CD4-positive, alpha-beta T cell treated with Interleukin-10 for 1 hour (primary cell): ENCODE measurements at places on chromosomes 3 and 15.

- DNase-seq, result no peak
Measured at GRCh38 chr15:31338318-31338878, 11.8 kb downstream of the KLF13 start.

- DNase-seq, result no peak
Measured at GRCh38 chr15:76321171-76321570, 9.9 kb upstream of the ETFA start.

DNA sequence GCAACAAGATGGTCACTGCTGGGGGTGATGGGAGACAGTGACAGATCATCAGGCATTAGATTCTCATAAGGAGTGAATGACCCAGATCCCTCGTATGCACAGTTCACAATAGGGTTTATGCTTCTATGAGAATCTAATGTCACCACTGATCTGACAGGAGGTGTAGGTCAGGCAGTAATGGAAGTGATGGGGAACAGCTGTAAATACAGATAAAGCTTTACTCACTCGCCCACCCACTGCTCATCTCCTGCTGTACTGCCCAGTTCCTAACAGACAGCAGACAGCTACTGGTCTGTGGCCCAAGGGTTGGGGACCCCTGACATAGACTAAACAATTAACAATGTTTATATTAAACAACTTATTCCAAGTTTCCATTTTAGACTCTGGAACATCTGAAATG, 25.4 kb downstream of the IFT80 start:
- no peak for DNase-seq

DNA sequence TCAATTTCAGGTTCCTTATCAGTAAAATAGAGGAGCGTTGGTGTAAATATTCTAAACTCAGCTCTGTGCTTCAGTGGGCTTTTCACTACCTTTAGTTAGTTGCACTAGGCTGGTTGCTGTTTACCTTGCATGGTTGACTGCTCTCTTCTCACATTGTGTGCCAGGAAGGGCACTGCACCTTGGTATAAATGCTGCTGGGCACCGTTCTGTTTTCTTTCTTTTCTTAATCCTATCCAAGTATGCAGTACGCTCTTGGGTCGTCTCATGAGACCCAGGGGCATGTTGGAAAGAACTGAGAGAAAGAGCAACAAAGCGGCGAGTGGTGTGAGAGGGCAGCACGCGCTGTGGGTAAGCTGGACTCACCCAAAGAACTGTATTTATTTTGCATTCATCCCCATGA, 22.4 kb downstream of the KCNMB2 start:
- DNase-seq, result no peak

DNA sequence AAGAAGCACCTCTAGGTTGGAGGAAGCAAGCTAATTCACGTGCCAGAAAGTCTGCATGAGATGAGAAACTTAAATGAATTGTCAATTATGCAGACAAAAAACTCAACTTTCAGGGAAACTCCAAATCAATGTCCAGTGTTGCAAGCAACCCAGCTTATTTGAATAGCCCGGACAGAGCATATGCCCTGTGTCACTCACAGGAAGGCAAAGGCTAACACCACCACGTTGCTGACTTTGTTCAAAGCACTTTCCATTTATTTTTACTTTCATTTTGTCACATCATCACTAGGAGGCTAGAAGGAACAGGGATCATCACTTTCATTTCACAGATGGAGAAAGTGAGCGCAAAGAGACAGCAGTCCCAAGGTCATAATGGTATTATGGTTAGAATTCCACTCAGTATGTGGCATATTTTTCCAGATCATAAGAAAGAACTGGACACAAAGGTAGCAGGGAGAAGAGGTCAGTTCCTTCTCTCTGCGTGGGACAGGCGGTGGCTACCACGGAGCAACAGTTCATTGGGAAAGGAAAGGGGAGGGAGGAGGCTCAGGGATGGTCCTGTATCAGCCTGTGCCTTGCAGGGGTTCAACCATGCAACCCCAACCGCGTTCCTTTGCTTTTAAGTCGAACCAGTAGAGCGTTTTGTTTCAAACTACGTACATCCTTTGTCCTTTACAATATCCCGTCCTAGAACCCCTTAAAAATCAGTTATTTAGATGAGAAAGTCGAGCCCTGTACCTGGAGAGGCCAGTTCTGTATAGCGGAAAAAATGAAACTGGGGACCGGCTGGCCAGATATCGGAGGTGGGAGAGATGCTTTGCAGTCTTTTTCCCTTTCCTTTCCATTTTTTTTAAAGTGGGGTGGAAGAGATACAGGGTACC, 1.1 kb downstream of the HEG1 start:
- DNase-seq, result peak; percentile 58

GRCh38 chr15:101710806-101711205, 13.5 kb downstream of the TARS3 start:
- DNase-seq, result no peak

- DNase-seq, result no peak
Measured at GRCh38 chr15:96363707-96364106, 33.2 kb downstream of the NR2F2 start.

- DNase-seq, result no peak
Measured at GRCh38 chr3:182413061-182413460, 380.2 kb upstream of the ATP11B start.

DNA sequence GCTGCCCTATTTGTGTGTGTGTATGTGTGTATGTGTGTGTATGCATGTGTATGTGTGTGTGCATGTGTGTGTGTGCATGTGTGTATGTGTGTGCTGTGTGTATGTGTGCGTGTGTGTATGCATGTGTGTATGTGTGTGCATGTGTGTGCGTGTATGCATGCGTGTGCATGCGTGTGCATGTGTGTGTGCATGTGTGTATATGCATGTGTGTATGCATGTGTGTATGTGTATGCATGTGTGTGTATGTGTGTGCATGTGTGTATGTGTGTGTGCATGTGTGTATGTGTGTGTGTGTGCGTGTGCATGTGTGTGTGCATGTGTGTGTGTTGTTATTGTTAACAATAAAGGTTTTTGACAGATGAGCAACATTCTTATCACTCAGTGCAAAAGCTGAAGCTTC, 110.8 kb upstream of the HES1 start:
- no peak for DNase-seq

DNA sequence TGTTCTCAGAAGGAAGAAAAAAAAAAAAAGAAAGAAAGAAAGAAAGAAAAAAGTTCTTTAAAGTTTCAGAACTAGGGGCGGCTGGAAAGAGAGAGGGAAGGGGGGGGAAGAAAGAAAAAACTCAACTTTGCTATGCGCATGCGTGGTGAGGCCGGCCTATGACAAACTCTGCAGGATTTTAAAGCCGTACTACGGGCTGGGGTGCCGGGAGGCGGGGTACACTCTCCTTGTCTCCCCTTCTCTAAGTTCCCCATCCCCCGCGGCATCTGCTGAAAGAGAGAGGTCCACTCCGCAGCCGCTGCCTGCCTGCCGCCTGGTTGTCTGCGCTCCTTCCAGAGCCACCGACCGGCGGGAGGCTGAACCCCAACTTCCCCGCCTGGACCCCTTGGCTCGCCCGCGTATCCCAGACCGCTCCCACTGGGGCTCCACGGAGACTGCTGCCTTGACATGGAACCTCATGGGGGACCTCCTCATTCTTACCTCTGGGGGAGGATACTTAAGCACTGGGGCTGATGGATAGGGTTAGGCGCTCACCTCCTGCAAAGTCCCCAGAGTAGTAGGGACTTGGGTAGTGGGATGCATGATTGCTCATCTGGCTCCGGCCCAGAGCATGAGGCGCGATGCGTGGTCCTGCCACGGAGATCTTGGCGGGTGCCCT, 1.4 kb upstream of the WNT5A start:
- no peak for DNase-seq

- DNase-seq, result no peak
Measured at GRCh38 chr3:119323723-119324085, 29.5 kb downstream of the ARHGAP31 start.

DNA sequence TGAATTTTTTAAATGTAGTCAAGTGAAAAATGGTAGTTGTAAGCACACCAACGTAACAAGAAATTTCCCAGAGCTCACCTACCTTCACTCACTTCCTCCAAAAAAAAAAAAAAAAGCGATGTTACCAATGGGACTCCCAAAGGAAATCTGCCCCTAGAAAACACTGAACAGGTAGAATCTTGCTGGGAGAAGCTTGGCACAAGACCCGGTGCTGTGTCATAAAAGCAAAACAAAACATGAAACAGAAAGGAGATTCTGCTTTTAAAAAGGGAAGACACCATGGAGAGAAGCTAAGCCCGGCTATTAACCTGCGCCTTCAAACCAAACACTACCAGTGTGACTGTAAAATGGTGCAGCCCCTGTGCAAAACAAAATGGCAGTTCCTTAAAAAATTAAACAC, 40.5 kb downstream of the PGPEP1L start:
- no peak for DNase-seq

- no peak for DNase-seq
Measured at GRCh38 chr15:59349680-59350420, 22.8 kb downstream of the MYO1E start.

DNA sequence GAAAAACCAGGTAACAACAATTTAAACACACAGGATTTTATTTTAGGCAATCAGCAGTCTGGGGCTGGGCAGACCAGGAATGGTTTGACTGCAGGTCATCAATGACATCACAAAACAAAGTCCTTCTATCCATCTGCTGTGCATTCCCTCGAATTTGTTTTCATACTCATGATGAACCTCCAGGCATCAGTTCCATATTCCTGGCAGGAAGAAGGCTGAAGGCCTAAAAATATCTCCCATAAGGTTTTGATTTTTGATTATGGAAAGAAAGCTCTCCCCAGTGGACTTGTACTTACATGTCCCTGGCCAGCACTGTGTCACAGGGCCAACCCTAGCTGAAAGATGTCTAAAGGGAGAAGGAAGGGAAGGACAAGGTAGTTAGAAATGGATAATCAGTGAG, 107.4 kb downstream of the PEAK1 start:
- no peak for DNase-seq

- peak; percentile 72 for DNase-seq
Measured at GRCh38 chr15:85379403-85380131, 836 bp upstream of the AKAP13 start.

DNA sequence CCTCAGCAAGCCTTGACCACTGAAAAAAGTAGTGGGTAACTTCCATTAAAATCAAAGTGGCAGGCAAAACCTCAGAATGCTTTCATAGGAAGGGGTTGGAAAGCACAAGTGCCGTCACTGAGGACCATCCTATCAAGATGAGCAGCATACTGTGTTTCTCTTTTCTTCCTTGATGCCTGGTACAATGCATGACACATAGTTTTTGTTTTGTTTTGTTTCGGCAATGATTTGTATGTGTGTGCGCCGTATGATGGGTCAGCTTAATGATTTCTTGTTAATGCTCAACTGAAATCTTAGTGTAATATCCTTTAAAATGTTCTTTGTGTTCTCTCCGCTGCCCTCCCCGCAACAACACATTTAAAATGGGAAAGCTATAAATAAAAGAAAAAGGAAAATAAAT, 476.4 kb upstream of the KCNMB2 start:
- DNase-seq, result no peak

GRCh38 chr3:194814878-194815357, 129.2 kb downstream of the FAM43A start:
- no peak for DNase-seq

- peak; percentile 58 for DNase-seq
Measured at GRCh38 chr3:111338059-111338698, 203.8 kb upstream of the CD96 start.

GRCh38 chr3:53161820-53162671, 1.0 kb downstream of the PRKCD start:
- peak; percentile 48 for DNase-seq

GRCh38 chr3:126816986-126817777, 113.1 kb downstream of the CHCHD6 start:
- no peak for DNase-seq

DNA sequence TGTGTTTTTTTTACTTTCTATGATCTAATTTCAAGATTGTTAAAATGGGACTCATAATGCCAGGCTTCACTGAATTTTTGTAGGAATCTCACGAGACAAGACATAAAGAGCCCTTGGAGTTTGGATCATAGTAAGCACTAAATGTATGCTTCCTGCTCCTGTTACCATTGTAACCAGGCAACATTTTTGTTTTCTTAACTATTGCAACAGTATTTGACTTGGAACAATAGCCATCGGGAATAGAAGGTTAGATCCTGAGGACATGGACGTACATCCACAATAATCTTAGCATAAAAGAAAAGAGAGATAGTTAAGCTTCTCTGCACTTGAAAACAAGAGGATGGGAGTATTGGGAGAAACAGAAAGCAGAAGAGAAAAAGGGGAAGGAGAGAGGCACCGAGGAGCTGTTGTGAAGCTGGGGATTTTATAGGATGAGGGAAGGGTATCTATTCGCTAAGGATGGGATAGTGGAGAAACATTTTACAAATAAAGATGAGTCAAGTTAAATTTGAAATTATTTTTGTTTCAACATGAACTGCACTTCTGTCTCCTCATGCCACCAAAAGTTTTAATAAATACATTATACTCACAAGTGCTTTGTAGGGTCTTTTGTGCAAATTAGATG, 131.4 kb downstream of the TMCO5A start:
- no peak for DNase-seq

DNA sequence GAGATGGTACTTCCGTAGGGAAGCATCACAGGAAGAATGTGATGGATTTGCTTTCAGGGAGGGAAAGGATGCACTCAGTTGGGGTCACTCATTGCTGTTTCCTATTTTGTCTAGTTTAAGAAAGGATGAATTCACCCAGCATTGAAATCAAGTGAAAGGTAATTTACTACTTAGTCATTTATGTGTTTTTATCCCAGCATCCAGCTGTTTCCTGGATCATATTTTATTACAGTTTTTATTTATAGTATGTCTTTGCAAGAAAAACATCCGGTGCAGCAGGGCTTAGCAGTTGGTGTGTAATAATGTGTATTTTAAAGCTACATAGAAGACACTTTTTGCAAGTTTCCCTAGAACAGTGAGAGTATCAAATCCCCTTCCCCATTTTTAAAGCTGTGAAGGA, 37.4 kb upstream of the GOLGA8B start:
- no peak for DNase-seq

DNA sequence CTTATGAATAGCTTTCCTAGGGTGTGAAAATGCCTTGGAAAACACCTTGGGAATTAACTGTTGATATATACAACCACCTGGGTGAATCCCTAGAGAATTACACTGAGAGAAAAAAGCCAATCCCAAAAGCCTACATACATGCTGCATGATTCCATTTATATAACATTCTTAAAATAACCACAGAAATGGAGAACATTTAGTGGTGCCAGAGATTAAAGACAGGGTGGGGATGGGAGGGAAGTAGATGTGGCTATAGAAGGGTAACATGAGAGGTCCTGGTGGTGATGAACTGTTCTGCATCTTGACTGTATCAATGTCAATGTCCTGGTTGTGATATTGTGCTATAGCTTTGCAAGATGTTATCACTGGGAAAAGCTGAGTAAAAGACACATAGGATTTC, 291.0 kb downstream of the CLSTN2 start:
- no peak for DNase-seq

GRCh38 chr3:187889601-187890404, 144.5 kb upstream of the BCL6 start:
- DNase-seq, result no peak

DNA sequence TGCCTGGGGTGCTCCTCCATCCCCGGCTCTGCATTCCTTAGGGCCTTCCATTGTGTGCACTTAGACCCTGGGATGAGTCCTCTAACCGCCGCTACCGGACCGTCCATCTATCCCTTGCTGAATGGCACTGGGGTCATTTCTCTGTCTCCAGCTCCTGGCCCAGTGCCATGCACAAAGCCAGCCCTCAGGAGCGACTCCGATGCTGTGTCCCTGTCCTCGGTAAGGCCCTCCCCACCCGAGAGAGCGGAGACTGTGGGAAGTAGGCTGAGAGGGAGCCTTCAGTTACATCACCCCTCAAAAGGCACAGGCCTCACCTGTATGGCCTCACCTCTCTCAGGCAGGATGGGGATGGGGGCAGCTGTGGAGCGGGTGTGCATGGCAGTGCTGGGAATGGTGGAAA, 33.8 kb downstream of the MUC4 start:
- no peak for DNase-seq
